Esophagus muscularis mucosa (tissue), 4 donors: ENCODE measurements at places on chromosomes 7 and 10. TPM values are rescaled to one million over a fixed set of nuclear protein-coding genes. Genes with fewer than 3 reads are reported as not detected.

GRCh38 chr7:51237446-51238133 is 79.0 kb downstream of the COBL start:
- no peak for DNase-seq

DNA sequence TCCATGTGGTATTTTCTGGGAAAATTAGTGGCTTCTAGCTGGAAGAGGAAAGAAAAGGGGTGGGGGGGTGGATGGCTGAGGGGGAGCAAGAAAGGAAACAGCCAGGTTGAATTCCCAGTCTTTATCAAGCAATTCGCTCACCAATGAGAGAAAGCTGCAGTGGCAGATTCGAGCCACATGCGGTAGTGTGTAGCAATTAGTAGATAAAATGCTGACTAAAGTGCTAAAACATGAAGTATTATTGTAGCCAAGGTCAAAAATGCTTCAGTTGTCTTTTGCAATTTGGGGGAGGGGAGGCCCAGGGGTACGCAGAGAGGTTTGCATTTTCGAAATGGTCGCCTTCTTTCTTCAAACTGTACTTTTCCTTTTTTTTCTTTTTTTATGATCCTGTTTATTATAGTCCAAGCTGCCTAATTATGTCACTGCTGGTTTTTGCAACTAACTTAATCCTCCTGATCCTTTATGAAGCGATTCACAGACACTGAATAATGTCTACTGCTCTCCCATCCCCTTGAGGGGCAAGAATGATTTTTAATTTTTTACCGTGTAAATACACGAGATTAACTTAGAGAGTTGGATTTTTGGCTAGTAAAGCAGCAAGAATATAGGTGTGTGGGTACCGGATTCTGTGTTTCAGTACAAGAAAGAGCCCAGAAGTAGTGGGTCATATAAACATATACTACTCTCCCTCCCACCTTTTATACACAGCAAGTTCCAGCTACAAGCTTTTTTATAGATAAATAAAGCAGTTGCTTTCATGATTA is 3.6 kb upstream of the ARID5B start:
- DNase-seq = no peak

DNA sequence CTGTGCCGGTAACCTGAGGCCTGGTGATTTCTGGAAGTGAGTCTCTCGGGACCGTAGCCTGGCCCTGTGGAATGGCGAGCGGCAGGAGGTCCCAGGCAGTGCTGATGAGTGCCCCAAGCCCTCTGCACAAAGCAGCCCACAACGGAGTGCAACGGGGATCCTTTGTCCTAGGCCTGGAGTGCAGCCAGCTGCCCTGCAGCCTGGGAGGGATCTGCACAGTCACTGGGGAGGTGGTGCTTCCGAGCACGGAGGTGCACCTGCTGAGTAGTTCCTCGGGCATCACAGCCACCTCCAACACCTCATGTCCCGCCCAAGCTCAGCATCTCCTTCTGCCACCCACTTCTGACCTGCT is 162.8 kb upstream of the ZMIZ1 start:
- no peak for DNase-seq

- no peak for DNase-seq
Observed at GRCh38 chr10:36573246-36573645, 552.2 kb upstream of the ANKRD30A start.

GRCh38 chr10:22437620-22438588 is 92.6 kb downstream of the SPAG6 start:
- DNase-seq = peak; percentile 91

DNA sequence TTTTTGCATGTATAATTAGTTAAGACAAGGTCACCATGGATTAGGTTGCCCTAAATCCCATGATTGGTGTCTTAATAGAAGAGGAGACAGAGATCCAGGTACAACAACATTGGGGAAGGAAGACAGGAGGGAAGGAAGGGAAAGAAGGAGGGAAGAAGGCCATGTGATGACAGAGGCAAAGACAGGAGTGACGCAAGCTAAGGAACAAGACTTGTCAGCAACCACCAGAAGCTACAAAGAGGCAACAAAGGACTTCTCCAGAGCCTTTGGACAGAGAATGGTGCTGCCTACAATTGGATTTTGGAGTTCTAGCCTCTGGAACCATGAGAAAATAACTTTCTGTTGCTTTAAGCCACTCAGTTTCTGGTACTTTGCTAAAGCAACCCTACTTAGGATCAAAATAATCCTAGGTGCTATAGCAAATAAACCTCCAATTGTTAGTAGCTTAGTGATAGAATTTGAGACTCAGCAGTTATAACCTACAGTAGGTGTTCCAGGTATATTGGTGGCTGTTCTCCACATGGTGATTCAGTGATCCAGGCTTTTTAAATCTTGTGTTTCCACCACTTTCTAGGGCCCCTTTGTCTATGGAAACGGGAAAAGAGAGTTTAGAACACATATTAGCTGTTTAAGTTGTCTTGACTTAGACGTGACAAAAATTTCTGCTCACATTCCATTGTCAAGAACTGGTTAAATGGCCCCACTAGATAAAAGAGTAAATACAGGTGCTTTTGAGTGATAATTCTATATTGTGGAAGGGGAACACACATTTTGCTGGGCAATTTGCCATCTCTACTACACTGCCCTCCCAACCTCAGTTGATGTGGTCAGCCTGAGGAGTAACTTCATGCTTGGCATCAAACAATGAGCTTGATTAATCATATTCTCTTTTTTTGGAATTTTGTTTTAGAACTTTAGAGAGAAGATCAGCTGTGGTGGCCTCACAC is 70.5 kb upstream of the SP4 start:
- DNase-seq = no peak

DNA sequence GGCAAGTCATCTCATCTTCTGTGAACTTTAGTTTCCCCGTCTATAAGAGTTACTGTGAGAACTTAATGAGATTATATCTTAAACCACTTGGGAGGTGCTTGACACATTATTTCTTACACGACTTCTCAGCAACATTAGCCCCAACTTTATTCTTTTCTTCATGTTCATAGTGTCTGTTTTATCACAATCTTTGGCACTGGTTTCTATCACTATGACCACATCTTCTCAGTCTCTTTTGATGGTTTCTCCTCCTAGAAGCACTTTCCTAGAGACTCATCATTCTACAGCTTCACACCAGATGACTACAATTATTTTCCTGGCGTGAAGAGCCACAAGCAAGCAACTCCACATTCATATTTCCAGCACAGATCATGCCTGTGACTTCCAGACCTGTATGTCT is 26.5 kb upstream of the BET1 start:
- DNase-seq = no peak

- no peak for DNase-seq
Observed at GRCh38 chr7:34225193-34225592, 319.9 kb downstream of the BMPER start.

- no peak for DNase-seq
Observed at GRCh38 chr10:69988094-69988493, 64.6 kb upstream of the MACROH2A2 start.

GRCh38 chr7:74178632-74179031 is 4.5 kb downstream of the EIF4H start:
- DNase-seq = no peak

DNA sequence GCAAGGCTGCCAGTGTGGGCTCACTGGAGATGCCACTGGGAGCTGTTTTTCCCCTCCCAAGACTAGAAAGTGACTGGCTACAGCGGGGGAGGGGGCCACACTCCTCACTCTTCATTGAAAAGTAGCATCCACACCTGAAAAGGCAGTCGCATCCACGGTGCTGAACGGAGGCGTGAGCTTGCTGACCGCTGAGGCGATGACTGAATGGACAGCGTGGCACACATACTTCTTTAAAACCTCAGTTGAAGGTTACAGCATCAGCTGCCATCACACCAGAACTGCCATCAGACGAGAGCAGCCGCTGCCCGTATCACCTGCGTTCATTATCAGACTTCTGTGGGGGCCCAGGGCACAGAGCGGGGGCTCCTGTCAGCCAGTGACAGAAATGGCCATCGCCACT is 327.2 kb downstream of the DNAJB6 start:
- no peak for DNase-seq

The ARPC1A gene
- total RNA-seq = 101 TPM

The PGAM2 gene
- 0.66 TPM for total RNA-seq

The SPDYE18 gene
- 2.8 TPM for total RNA-seq
